Stimulated activated CD4-positive, alpha-beta T cell treated with anti-CD3 and anti-CD28 coated beads, Interleukin-1b, Interleukin-23, amount 100 ng/mL, for 48 hours (primary cell): ENCODE measurements at places on chromosomes 16 and 17.

DNA sequence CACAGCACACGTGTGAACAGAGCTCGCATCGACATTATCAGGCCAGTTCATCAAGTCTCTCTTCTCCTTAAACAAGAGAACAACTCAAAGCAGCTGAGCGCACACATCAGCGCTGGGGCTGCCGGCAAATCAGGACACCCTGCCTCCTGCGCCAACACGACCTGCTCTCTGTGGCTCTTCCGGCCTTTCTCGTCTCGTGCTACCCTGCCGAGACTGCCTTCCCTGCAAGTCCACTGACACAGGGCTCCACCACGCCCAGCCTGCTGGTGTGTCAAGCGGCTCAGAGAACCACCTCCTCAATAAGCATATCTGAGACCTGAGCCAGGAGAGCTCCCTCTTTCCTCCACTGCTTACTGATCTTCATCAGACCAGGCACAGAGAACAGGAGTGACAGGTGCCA lies 96.9 kb downstream of the ZNF778 start:
- peak; percentile 49 for DNase-seq

DNA sequence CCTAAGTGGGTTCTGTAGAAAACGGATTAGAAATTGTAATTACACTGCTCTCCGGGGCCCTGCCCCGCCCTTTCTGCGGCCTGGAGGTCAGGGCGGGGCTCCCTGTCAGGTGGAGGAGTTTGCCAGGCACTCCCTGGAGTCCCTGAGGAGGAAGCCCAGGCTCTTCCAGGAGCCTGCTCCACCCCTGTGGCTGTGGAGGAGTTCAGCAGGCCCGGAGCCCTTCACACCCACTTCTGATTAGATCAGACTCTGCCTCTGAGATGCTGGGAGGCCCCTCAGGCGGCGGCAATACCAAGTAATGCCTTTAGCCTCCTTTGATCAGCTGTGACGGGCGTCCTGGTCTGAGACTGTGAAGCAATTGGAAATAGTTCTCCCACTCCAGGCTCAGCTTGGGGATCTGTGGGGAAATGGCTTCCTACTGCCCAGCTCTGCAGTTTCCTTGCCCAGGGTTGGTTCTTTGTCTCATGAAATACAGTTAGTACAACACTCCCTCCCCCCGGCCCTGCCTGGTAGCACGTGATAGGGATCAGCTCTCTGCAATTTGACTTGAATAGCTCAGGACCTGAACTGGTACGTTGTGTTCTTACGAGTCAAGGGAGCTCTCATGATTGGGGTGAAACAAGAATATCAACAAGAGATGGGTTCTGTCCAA lies 22.3 kb downstream of the BAIAP2 start:
- no peak for DNase-seq

DNA sequence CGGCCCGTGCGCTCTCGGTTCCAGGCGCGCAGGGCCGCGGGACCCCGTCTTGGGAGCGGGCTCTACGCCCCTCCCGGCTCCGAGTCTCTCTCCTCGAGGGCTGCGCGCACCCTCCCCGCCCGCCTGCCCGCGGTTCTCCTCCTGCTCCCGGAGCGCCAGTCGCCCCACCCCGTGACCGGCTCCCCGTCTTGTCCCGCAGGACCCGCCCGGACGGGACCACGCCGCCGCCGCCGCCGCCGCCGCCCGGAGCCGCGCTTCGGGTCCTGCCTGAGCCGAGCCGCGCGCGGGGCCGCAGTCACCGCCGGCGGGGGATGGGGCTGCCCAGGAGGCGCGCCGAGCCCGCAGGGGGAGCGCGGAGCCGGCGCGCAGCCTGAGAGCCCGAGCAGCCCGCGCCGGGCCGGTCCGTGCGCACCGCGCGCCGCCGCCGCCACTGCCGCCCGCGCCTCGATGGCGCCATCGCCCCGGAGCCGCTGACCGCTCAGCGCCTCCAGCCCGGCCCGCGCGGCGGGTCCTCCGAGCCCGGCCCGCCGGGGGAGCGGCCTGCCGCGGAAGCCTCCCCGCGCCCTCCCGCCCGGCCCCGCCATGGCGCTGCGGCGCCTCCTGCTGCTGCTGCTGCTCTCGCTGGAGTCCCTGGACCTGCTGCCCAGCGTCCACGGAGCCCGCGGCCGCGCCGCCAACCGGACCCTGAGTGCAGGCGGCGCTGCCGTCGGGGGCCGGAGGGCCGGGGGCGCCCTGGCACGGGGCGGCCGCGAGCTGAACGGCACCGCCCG lies at the start of gene SHISA6:
SHISA6 (plus strand) TSS at position 373 of the 770 bp plus-strand sequence.
- no peak for DNase-seq

DNA sequence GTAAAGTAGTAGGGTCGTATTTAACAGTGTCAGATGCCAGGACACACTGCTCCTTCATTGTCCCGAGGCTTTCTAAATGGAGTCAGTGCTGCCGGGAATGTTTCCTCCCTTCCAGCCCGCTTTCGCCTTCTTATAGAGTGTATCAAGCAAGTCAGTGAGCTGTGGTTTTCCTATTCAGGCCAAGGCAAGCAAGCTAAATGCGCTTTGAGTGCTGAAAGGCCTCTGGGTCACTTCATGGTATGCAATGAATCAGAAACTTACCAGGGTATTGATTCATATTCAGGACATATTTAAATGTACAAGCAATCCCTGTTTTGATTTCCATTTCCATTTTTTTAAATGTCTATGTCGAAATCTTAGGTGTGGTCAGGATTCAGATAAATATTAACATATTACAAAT lies 327.9 kb upstream of the SOX9 start:
- no peak for DNase-seq

GRCh38 chr16:86181526-86181925 lies 282.6 kb downstream of the IRF8 start:
- no peak for DNase-seq

- DNase-seq: no peak
Measured at GRCh38 chr16:12869698-12870427, 31.5 kb upstream of the SHISA9 start.

DNA sequence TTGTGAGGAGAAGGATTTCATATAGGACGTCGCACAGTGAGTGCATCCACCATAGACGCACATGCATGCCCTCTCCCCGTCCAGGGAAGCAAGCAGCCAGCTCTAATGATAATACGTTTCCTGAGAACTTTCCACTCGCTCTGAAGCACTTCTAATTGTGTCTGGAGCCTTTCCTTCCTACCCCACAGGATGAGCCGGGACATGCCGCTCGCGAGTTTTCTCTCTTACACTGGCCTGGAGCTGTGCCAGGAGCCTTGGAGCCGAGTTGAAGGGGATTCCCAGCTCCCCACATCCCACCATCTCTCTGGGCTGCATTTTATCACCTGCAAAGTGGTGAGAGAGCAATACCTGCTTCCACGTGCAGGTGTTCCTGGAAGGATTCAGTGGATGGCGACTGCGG lies 368.1 kb downstream of the C16orf95 start:
- DNase-seq: no peak

GRCh38 chr17:83187782-83188311 lies 108.4 kb downstream of the METRNL start:
- DNase-seq: no peak

DNA sequence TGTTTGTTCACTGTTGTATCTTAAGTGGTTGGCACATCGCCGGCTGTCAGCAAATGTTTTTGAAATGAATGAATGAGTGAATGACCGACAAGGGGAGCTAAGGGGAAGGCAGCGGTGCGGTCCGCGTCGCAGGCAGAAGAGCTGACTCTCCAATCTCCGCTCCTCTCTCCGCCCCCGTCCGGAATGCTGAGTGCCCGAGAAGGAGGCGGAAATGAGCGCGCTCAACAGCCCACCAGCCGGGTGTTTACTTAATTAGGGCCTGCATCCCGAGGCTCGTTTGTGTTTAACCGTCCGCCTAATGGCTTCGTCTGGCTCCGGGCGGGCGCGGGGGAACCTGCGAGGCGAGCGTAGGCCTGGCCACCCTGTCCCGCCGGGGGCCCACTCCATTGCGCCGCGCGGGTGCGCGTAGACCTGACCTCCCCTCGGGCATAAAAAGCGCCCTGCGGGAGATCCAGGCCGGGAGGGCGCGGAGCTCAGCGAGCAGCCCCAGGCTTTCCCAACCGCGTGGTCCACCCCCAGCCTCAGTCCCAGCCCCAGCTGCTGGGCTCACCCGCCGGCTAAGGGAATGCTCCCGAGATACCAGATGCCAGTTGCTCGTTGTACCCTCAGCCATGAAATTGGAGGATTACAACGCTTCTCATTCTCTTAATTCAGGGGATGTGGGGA lies 2.5 kb upstream of the CDH3 start:
- DNase-seq: no peak

DNA sequence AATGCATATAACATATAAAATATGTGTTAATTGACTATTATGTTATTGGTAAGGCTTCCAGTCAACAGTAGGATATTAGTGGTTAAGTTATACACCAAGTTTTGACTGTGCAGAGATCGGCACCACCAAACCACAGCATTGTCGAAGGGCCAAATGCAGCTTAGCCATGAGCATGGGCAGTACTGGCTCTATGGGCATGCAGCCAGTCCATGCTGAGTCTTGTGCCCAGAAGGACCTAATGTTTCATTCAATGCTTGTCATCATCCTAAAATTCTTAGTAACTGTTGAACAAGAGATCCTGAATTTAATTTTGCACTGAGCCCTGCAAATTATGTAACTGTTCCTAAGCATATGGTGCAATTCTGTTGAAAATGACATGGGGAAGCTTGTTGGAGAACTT lies 233.4 kb upstream of the HS3ST3A1 start:
- DNase-seq: no peak

DNA sequence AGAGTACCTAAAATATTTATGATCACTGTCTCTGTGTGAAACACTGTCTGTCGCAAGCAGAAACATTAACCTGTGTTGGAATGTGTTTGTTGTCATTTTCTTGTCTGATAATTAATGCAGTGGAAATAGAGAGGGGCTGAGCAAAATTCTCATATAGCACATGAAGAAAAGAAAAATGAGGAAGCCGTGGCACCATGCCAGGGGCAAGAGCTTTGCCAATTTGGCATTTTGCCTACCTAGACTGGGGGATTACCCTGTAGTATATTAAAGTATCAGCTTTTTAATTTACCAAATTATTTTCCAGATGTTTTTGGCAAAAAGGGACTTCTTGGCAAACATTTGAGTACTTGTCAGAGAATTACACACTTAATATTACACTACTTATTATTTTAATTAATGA lies 1326.6 kb upstream of the GOT2 start:
- no peak for DNase-seq

DNA sequence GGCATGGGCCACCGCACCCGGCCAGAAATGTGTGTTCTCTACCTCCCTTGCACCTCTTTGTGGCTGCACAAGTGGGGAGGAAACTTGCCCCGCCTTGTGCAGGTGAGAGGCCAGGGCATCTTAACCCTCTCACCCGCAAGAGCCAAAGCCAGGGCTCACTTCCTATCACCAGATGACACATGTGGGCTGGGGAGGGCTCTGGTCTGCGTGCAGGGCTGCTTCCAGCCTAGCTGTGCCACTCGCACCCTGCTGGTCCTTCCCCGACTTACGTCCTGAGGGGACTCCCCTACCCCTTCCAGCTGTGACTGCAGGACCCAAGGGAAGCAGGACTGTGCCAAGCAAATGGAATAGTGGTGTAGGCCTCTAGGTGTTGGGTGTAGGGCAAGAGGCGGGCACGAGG lies 6.9 kb downstream of the MIEF2 start:
- DNase-seq: no peak

DNA sequence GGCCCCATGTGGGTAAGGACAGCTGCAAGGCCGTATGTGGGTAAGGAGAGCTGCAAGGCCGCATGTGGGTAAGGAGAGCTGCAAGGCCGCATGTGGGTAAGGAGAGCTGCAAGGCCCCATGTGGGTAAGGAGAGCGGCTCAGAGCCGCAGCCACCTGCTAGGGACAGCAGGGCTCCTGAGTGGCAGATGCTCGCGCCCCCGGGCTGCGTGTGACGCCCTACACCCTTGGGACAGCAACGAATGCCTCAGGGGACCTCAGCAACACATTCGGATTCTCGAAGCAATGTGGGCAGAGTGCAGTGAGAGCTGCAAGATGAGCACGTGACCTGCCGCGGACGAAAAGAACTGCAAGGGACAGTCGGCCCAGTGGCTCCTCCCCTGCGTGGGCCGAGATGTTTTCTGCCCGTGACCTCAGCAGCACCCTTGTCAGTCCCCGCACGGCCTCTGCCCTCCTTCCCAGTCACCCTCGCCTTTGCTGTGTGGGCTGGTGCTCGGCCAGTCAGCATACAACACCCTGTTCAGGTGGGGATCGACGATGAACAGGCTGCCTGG lies 9.6 kb upstream of the SLC38A8 start:
- no peak for DNase-seq

- no peak for DNase-seq
Measured at GRCh38 chr17:20314834-20315233, 152.5 kb downstream of the LGALS9B start.

- DNase-seq: no peak
Measured at GRCh38 chr16:78364556-78364880, 265.1 kb downstream of the WWOX start.

DNA sequence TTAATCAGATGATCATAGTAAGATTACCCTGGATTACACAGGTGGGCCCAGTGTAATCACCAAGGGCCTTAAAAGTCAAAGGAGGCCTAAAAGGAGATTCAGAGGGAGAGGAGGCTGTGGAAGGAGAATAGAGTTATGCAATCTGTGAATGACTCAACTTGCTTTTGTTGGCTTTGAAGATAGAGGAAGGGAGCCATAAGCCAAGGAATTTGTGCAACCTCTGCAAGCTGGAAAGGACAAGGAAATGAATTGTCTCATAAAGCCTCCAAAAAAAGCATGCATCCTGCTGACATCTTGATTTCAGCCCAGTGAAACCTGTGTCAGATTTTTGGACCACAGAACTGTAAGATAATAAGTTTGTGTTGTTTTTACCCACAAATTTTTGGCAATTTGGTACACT lies 109.6 kb downstream of the CNTNAP4 start:
- no peak for DNase-seq

DNA sequence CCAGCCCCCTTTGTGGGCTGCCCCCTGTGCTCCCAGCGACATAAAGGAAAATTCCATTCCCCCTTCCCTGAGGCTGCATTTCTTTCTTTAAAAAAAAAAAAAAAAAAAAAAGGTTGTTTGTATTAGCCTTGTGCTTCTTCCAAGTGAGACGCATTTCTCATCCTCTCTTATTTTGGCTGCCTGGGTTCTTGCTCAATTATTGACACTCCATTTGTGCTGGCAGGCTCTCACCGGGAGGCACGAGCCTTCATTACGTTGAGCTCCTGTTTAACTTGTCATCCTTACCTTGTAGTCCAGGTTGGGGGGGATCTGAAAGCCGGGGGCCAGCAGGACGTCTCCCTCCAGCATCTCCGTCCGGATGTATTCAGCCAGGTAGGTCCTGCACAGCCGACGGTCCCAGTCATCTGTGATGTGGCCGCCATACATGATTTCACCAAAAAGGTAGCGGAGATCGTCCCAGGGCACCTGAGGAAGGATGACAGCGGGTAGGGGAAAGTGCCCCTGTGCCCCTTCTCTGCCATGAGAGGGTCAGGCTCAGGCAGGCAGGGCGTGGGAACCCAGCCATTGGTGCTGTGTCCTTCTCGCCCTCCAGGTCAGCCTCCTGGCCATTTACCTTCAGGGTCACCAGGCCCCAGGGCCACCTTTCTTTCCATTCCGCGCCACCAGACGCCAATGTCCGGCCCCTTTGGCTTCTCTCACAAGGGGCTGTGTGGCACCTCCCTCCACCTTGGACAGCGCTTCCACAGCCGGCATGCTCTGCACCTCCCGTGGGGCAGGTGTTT lies 50.6 kb downstream of the PGS1 start:
- DNase-seq: no peak
